ENCODE measurements at places on chromosomes 5 and 9. TPM values are rescaled to one million over a fixed set of nuclear protein-coding genes. Genes with fewer than 3 reads are reported as not detected.

PKD2L2 gene
- total RNA-seq, result not detected

SURF6 gene
- 19.6 TPM for total RNA-seq

PCAT7 gene
- 0.94 TPM for total RNA-seq

ECM2 gene
- total RNA-seq, result 16.3 TPM

SUB1 gene
- total RNA-seq, result 138 TPM

PCDHB15 gene
- total RNA-seq, result 4.3 TPM

DNA sequence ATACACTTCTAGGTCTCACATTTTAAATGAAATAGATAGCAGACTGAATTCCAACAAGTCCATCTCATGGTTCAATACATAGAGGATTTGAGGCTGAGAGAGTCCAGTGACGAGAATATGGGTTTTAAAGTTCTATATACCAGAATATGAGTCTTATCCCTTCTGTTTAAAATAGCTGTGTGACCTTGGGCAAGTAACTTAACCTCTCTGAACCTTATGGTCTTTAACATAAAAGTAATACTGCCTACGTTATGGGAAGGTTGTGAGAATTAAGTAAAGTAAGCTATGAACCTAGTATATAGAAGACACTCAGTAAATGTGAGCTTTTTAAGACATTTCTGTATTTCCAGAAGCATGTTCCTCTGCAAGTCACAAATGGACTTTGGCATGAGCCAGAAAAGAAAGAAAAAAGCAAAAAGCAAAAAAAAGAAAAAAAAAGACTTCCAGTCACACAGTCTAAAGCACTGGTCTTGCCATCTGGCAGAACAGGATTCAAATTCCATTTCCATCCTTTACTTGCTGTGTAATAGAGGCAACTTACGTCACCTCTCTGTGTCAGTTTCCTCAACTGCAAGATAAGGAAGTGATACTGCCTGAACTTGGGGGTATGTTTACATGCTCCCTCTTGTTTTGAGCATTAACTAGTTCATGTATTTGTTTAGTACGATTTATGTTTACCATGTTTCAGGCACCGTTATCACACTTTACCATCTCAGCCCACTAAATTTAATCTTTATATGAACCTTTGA is 248.2 kb downstream of the TRIM32 start:
- no peak for DNase-seq

DNA sequence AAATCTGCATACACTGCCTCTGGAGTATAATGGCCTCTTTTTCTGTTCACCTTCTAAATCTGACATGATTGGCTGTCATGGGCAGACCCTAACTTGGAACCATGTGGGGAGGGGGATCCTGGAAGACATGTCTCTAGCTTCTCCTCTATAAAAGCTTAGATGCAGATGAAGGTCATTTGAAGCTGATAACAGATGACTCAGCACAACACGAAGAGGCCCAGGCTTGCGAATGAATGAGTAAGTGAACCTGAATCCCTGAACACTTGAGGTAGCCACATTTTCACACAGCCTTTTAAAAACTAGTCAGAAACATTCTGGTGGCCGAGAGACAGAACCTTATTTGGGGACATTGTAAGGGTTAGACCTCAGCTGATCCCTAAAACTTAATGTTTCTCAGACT is 282.6 kb downstream of the ELAVL2 start:
- no peak for DNase-seq

- no peak for DNase-seq
These were observed 40.3 kb downstream of the UBTD2 start for GRCh38 chr5:172243302-172243701.

DNA sequence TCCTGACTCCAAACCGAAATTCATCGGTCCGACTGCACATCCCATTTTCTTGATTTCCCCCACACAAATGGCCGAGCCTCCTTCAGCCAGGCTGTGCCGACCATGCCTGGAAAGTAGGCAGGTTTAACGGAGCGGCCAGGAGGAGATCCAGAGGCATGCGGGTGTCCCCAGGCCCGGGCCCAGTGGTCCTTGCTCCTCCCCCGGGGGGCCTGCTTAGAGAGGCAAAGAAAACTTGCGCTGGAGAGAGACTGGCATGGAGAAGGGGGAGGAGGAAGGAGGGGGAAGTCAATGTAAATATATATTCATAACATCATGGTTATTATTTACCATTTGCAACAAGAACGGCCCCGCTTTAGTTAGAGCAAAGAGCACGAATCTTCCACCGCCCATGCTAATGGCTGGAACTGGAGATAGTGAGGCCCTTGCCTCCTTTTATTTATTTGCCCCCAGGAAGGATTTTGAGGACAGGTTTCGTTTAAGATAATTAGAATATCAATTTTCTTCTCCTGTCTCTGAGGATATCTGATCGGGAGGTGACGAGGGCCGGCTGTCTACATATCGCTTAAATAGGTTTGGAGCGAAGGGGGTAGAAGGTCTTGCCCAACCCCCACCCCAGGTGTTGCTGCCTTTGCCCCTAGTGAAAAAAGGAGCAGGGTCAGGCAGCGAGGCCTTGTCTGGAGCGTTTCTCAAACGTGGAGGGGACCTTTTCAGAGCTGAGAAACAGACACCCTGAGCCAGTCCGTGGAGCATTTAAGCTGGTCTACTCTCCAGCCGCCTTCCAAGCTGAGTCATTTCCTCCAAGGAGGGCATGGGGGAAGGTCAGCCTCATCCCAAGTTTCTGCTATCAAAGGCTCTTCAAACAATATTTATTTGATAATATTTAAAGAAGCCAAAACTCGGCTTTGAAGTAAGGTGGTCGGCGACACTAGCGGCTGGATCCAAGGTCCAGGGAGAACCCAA is 2.5 kb downstream of the BARHL1 start:
- no peak for DNase-seq

- DNase-seq, result no peak
These were observed 289.9 kb downstream of the FAM170A start for GRCh38 chr5:119919279-119919678.

DNA sequence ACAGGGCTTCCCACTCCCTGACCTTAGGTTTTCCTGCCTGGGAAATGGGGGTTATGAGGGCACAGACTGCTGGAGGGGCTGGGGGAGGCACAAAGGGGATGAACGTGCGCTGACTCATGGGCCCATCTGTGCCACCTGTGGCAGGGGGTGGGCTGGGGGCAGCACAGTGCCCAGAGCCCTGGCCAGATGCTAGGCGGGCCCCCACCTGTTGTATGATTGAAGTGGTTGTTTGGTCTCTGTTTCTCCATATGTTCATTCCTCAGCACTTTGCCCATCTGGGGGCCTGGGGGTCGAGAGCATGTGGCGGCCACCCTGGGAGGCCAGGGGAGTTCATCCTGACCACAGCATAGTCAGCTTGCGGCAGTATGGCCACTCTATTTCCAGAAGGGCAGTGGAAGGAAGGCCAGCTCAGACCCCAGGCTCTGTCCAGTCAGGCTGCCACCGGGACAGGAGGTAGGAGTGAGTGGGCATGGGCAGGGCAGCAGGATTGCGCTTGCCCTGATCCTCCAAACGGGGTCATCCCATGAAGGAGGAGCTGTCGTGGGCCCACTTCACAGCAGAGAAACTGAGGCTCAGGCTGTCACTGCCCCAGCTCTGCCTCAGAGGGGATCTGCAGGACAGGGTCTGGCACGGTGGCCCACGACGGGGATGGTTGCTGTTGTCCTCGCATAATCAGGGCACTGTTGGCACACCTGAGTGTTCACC is 841 bp upstream of the NINJ1 start:
- no peak for DNase-seq

GRCh38 chr5:124179819-124180218 is 566.6 kb downstream of the ZNF608 start:
- no peak for DNase-seq

GRCh38 chr5:65262649-65263059 is 219.1 kb downstream of the ADAMTS6 start:
- no peak for DNase-seq

- DNase-seq, result no peak
These were observed 49.5 kb downstream of the NR3C1 start for GRCh38 chr5:143354025-143354424.

- no peak for DNase-seq
These were observed 308.8 kb downstream of the IRX2 start for GRCh38 chr5:2442496-2443354.

- DNase-seq, result no peak
These were observed 56.0 kb downstream of the KIAA0825 start for GRCh38 chr5:94562327-94562971.

DNA sequence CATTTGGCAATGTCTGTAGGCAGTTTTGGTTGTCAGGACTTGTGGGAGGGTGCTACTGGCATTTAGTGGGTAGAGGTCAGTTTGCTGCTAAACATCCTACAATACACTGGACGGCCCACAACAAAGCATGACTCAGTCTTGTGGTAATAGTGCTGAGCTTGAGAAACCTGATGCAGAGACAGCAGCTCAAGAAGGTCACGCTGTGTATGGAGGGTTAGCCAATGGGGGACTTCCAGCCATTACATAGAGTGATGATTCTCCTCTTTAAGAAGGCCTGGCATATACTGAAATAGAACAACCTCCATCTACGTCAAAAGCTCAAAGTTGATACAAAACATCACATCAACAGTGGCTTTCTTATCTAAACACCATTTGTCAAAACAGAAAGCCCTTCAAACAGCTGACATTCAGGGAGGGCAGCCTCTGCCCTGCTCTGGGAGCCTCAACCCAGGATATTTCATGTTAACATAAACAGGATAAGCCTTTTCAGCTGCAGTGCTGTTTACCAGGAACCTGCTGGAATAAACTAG is 143.0 kb downstream of the GPBP1 start:
- DNase-seq, result no peak
